Activated effector memory CD4-positive, alpha-beta T cell treated with anti-CD3 and anti-CD28 coated beads, Interleukin-2, amount 50 U/mL, for 16 hours (primary cell): ENCODE measurements at places on chromosomes 12 and 14.
A peak's percentile ranks its signal among the peaks of the same experiment; 100 is the strongest.

GRCh38 chr14:104285508-104285840 is 147.1 kb downstream of the KIF26A start:
- DNase-seq, result no peak

GRCh38 chr12:1920436-1920835 is 2.0 kb upstream of the CACNA2D4 start:
- DNase-seq, result no peak

DNA sequence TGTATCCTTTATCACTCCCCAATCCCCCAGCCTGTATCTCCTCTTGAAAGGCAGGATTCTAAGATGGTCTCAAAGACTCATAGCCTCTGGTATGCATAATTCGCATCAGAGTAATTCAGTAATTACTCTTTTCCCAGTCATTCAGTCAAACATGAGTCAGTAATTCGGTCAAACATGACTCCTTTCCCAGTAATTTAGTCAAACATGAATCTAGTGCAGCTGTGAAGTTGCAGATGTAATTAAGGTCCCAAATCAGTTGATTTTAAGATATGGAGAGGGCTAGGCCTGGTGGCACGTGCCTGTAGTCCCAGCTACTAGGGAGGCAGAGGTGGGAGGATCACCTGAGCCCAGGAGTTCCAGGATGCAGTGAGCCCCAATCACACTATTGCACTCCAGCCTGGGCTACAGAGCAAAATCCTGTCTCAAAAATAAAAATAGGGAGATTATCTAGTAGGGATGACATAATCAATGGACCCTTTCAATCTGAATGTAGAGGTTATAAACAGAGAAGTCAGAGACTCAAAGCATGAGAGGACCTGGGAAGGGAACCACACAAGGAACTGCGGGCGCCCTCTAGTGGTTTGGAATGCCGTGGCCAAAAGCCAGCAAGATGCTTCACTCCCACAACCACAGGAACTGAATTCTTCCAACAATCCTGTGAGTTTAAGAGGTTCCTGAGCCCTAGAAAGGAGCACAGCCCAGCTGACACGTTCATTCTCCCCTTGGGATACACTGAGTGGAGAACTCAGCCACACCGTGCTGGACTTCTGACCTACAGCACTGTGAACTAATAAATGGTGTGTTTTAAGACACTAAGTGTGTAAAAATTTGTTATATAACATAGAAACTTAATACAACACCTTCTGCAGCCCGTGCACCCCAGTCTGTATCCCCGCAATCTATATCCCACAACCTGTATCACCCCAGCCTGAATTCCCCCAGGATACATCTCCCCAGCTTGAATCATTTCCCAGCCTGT is 14.3 kb upstream of the ARMH4 start:
- peak; percentile 91 for DNase-seq

GRCh38 chr12:89244536-89244935 is 107.8 kb downstream of the DUSP6 start:
- no peak for DNase-seq

DNA sequence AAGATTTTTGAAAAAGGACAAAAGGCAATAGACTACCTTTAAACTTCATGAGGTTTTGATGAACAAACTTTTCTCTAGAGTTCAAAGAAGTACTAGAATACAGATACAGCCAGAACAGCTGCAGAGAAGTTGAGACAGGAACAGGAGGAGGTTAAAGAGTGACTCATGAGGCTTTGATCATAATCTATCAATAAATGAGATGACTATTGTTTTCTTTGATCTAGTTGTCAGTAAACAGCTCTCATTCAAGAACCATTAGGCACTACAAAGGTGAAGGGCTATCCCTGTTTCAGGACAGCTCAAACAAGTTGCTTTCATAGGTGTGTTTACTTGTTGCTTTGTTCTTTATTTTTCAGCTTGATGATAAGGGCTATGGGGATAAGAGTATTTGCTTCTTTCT is 2.4 kb downstream of the WASHC3 start:
- no peak for DNase-seq

DNA sequence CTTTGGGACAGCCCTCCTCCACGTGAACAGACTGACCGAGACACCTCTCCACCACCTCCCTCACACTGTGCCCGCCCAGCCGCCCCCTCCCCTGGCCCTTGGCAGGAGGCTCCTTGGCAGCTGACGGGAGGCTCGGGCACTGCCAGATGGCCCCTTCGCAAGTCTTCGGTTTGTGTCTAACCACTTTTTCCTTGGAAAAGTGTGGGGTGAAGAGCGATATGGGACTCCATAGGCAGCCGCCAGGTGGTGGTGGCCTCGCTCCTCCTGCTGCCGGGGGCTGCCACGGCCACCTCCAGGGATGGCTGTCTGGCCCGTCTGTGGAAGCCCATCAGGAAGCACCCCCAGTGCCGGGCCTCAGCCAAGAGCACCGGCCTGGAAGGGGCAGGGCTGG is 58.7 kb downstream of the LRCOL1 start:
- DNase-seq, result no peak
